GM13977 (cell line): ENCODE measurements at places on chromosomes 4 and X.
A peak's percentile ranks its signal among the peaks of the same experiment; 100 is the strongest.

- no peak for DNase-seq
These were observed 23.3 kb downstream of the MTHFD2L start for GRCh38 chr4:74181219-74181618.

DNA sequence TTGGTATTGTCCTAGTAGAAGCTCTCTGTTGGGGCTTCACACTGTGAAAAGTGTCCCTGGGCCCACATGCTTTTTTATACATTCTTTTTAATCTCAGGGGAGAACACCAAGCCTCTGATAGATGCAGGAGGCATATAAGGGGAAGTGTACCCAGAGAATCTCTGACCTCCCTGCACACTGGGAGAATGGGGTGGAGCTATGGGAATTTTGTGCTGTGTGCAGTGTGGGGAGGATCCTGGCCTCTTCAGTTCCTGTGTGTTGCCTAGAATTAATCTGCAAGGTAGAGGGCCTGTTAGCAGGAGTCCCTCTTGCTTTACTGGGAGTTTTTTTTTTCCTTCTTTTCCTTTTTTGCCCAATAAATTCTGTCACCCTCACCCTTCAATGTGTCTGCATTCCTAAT is 49.2 kb upstream of the SPIN4 start:
- DNase-seq, result no peak

DNA sequence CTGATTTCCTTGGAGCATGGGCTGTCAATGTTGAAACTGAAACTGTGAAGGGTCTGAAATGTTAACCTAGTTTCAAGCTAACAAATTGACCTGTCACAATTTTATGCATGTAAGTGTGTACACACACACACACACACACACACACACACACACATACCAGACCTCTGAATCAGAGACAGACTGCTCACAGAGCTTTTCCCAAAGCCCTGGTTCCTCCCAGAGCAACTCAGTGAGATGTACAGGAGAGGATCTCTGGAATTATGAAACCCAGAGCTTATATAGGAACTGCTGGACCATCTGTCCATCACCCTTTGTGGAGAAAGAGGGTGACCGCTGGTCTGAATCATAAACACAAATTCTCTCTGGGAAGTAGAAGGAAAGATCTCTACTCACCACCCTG is 228.1 kb upstream of the PRPS2 start:
- no peak for DNase-seq

DNA sequence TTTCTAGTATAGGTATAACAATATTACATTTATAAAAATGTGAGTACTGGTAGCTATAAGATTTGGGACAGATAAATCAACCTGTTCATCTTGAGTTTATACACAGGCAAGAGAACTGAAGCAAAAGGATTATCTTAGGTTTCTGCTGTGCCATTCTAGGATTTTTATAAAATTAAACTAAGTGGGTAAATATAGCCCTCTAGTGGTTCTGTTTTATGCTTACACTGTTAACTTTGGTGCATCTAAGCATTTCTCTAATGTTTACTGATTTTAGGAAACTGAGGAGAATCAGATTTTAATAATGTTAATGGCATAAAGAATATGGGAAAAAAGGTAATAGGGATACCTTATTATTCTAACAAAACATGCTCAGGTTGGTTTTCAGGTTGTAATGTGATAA is 1.1 kb upstream of the RRH start:
- DNase-seq, result peak; percentile 22

GRCh38 chrX:127861611-127862010 is 190.6 kb downstream of the ACTRT1 start:
- no peak for DNase-seq

- no peak for DNase-seq
These were observed 130.1 kb downstream of the EGF start for GRCh38 chr4:110042545-110043517.

DNA sequence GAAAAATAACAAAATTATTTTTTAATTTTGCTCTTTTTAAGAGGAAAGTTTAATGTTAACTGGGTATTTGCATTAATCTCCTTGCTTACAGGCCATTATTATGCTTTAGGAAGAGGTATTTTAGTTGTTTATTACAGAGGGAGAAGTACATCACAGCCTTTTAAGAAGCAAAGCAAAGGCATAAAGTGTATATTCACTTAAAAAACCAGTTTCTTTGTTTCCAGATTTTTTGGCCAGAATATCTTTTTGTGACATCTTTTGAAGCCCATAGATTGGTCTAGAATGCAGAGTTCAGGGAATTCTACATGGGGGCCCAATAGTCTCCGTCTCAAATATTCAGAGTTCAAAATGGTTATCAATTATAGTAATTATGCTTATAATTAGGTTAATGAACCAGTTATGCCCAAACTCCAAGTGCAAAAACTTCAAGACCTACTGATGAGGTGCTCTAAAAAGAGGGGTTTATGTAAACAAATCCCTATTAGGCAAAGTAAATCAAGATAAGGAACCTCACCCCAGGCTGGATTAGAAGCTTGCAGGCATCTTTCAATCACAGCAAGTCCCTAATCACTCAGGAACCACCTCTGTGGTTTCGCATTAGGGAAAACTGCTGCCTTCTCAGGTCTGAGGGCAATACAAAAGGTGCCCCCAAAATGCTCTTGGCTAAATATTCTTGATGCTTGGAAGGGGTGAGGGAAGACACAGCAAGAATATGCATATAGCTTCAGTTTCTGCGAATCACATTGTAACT is 1.4 kb downstream of the CXXC4 start:
- DNase-seq, result no peak

DNA sequence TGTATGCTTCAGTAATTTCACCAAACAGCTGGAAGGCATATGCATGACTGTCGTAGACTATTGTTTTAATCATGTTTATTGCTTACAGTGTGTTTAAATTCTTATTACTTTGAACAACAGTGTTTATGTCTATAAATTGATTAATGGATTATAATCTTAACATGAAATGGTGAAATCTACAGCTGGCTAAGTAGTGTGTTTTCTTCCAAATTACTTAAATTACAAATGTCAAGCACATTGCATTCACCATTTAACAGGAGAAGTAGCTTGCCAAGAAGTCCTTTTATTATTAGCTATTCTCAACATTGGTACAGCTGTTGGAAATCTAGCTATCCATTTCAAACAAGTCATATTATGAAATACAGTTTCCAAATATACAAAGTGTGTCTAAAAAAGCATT is 849.3 kb upstream of the PCDH10 start:
- no peak for DNase-seq

DNA sequence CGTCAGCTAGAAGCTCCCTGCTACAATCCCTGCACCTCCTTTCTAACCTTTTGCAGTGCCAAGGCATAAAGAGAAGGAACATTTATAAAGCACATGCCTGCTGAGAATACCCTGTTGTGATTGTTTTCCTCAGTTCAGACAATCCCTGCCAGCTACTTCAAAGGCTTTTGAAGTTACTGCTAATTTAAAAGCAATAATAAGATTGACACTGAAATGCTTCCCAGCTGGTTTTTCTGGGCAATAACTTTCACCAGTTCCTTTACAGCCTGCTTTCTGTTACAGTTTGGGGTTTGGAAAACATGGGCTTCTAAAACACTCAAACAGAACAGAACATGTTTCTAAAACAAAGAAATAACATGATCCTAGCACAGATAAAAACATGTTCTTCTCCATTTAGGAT is 232.3 kb upstream of the CPEB2 start:
- no peak for DNase-seq

- DNase-seq, result no peak
These were observed 74.2 kb downstream of the STAG2 start for GRCh38 chrX:124035657-124036056.

- no peak for DNase-seq
These were observed 22.3 kb downstream of the HTRA3 start for GRCh38 chr4:8291701-8292477.

DNA sequence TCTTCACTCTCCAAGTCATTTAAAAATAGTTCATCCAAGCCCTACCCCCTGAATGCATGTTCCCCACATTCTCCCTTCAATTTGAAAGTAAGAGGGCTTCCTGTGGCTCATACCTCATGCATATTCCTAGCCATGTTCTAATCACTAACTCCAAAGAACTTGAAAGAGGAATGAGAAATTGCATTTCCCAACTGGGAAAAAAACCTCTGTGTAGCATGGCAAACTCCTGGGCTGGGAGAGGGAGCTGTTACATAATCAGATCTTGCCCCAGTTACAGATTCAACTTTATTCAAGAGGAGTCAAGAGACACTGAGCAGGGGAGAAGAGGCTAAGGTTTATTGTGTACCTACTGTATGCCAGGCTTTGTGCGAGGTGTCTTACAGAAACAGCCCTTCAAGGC is 90.2 kb downstream of the SLC2A9 start:
- no peak for DNase-seq
